HCT116 (cell line): ENCODE measurements at places on chromosomes 5 and 9.

GRCh38 chr5:168085261-168086031 lies 206.0 kb upstream of the WWC1 start:
- no peak for DNase-seq

DNA sequence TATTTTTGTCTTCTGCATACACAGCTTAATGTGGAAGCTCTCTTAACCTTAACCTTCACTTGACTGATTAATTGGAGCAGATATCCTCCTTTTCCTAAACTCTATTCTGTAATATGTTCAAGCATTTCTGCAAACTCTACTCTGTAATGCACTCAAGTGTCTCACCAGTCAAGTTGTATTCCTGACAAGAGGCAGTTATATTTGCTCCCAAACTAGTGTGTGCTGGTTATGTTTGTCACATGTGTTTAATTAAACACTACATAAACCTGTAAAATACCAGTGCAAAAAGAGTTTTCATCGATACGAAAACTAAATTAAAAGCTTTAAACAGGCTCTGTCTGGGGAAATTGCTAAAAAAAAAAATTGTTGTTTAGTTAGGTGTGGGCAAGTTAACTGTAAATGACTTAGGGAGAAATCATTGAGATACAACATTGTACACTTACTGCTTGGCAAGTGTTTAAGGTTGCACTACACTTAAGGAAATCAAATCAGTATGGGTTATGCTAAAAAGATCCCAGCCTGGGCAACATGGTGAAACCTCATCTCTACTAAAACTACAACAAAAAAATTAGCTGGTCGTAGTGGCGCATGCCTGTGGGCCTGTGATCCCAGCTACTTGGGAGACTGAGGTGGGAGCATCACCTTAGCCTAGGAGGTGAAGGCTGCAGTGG lies 6.7 kb downstream of the FAF2 start:
- DNase-seq, result no peak

DNA sequence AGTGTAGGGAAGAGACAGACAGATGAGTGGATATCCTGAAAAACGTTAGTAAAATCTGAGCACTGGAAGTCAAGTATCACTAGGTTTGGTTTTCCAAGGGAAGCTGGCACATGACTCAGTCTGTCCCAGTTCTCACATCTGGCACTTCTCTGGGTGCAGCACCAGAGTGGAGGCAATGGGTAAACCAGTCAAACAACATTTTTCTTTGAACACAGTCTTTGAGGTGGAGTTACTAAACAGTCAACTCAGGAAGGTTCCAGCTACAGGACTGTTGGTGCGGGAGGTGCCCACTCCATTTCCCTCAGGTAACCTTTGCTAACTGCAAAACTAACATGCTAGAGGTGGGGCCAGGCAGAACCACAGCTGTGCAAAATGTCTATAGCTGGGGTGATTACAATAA lies 301.4 kb upstream of the RFX3 start:
- DNase-seq, result peak; percentile 29

GRCh38 chr5:133338504-133339355 lies 273.6 kb downstream of the FSTL4 start:
- DNase-seq, result no peak

DNA sequence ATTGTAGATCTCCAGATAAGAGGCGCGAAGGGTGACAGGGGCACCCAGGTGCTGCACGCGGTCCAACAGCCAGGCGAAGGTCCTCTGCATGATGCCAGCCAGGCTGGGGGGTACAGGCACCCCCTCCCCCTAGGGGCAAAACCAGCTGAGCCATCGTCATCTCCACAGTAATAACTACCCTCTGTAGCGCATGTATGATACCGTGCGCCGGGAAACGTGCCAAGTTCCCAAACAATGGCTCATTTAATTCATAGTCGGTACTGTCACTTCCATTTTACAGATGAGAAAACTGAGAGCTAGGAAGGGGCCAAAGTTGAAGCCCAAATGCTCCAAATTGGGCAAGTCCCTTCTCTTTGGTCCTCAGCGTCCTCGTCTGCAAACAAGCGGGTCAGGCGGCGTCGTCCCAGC lies 1.5 kb downstream of the KIF12 start:
- DNase-seq, result no peak

DNA sequence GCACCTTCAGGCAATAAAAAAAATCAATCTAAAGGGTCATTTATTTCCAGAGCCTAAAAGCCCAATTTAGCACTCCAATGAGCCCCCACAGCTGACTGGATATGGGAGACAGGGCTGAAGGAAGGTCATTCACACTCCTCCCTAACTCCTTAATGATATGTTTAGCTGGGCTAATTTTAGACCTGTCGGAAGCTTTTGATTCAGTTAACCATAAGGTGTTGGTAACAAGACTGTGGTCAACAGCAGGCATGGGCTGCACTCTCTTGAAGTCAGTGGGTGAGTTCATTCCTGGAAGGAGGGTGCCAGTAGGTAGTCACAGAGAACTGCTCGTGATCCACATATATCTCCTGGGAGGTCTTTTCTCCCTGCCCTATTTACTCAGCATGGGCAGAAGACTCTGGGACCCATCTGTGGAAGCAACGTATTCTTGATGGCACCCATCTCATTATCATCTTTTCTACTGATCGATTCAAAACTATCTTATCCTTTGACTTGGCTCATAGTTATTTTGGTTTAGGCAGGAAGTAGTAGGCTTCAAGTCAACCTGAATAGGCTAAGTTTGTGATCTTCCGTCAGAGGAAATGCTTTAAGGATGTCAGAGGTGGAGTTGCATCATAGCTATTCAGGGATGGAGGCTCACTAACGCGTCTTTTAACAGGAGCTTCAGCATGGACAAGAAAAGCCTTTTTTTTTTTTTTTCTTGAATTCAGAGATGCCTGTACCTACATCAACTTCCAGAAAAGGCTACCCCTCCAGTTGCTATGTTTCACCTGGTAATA lies 367.7 kb upstream of the SLC30A5 start:
- DNase-seq, result no peak

DNA sequence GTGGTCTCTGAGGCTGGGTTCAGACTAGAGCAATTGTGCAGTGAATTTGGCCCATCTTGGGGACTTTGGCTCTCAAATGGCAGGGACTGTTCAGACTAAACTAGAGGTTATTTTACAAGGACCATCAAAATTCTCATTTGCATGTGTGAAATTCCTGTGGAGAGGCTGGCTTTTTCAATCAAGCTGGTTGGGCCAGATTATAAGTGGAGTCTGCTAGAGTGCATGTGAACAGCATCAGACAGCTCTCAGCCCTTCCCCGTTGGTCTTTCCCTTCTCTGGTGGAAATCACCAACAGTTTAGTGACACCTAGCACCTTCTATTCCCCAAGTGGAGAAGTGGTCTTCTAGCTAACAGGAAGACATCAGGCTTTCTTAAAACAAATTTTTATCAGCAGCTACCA lies 301.3 kb downstream of the CWC27 start:
- DNase-seq, result no peak

DNA sequence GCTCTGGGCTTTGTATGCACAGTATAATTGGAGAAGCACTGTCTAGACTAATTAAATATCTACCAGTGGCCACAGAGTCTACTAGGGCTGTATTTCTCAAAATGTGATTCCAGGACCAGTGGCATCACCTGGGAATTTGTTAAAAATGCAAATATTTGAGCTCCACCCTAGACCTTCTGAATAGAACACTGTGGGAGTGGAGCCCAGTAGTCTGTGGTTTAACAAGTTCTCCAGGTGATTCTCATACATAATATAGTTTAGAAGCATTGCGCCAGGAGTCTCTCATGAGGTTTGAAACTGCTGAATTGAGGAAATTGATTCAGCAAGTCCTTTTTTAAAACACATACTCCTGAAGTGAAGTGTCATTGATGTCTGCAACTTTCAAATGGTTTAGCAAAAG lies 74.7 kb downstream of the FCHO2 start:
- DNase-seq, result no peak

DNA sequence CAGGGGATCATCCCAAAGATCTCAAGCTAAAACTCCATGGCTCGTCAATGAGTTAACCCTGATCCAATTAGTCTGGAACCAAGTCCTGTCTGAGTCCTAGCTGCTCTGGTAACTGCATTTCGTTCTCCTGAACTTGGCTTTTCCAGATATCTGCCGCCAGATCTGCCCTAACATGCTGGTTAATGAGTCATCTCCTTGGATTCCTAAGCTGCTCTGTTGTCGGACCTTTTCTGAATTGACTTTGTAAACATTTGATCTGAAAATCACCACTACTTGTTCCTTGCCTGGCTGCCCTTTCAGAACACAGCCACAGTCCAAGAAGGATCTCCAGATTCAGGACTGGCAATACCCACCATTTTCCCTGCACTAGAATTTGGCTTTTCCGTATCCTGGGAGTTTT lies 473.0 kb downstream of the ZSWIM6 start:
- no peak for DNase-seq

GRCh38 chr5:75337366-75338021 lies 474 bp downstream of the HMGCR start:
- DNase-seq, result no peak

DNA sequence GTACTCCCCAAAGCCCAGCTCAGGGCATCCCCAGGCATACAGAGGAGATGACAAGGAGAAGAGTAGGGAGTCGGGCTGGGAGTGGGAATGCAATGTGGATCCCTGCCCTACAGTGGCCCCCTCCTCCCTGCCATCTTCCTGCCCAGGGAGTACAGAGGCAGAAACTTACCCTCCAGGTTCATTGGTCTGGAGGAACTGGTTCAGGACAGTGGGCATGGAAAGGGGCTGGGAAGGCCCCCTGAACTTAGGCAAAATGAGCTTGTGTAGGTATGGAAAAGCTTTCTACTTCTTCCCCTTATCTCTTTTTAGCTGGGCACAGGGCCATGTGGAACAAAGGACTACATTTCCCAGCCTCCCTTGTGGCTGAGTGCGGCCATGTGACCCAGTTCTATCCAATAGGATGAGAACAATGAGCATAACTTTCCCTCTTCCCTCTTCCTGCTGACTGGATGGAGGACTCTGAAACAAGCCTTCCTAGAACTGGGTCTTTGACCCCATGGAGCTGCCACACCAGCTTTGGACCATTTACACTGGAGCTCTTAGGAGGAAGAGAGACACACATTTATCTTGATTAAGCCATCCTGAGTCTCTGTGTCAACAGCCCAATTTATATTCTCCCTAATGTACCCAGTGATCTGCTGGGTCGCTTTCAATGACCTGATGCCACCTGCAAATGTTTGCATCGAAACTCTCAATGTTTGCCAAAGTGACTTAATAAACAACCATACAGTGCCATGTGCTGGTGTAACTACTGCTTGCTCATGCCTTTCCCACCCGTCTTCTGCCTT lies 25.0 kb upstream of the HMCN2 start:
- DNase-seq, result peak; percentile 53

DNA sequence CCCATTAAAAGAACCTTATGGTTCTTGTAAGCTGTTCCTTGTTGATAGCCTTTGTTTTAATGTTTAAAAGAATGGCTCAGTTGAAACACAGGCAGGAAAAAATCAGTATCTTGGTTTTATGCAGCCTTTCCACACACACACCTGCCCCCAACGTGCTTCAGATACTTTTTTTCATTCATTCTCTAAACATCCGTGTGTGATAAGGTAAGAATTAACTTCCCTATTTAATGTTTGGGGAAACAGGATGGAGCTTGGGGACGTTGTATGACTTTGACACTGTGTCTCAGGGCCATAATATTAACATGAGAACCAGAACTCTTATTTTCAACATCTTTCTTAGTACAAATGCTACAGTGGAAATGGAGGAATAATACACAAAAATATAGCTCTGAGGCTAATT lies 5.8 kb upstream of the ZNF622 start:
- DNase-seq, result no peak

GRCh38 chr5:107868650-107869409 lies 198.1 kb upstream of the EFNA5 start:
- no peak for DNase-seq

DNA sequence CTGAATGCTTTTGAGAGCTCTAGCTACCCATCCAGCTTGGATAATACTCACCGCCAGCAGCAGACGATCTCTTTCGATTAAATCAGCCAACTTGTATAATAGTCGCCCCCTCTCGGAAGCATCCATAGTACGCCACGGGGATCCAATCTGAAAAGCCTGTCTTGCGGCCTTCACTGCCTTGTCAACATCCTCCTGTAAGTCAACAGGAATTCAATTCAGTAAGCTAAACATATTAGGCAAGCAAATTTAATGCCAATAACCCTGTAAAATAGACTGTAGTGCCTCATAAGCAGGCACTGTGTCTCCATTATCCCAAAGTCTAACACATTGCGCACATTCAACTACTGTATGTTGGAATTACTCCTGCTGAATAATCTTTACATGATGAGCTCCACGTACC lies 22.0 kb downstream of the ALDH1A1 start:
- no peak for DNase-seq

- DNase-seq, result no peak
These were observed 36.7 kb upstream of the ORM1 start for GRCh38 chr9:114286146-114286679.

DNA sequence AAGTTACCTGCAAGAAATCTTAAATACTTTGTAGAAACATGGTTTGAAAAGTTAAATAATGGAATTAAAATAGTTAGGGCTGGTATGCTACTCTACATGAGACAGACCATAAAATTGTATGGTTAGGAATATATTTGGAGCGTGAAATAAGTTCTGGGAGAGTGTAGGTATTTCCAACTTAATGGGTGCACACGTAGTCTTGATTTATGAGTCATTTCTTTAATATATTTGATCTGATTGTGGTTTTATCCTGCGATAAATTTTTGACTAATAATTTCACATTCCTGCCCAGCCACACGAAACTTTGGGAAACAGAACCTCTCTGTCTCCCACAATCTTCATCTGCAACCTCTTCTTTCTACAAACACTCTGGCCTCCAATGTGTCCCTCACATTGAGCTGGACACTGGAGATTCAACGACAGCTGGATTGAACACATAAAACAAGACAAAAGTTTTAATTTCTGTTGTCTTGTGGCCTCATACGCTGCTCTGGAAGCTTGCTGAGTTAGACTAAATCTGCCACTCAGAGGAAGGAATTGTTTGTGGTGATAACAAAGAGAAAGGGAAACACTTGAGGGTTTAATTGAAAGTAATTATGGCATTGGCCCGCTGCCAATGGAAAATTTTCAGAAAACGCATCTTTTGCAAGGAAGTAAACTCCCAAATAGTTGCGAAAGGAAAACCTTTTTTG lies 201.8 kb upstream of the ZNF608 start:
- no peak for DNase-seq

GRCh38 chr5:131417240-131417869 lies 153.5 kb downstream of the CDC42SE2 start:
- DNase-seq, result peak; percentile 37

GRCh38 chr9:137136881-137137607 lies 1.9 kb upstream of the GRIN1 start:
- DNase-seq, result no peak

DNA sequence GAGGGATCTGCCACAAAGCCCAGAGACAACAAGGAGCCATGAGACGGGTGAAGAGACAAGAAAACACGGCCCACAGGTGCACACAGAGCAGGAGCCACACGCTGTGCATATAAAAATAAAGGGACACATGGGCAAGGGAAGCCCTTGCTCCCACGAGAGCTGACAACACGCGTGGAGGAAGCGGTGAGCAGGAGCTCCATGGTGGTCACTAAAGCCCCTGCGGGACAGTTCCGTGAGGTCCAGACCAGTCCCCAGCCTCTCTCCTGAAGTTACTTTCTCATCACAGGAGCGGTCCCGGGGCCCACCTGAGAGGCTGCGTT lies 90.7 kb downstream of the CAMSAP1 start:
- no peak for DNase-seq

GRCh38 chr9:115000217-115000639 lies 69.8 kb upstream of the TNFSF8 start:
- DNase-seq, result no peak
